CD4-positive, alpha-beta T cell (primary cell): ENCODE measurements at places on chromosomes 5 and 9. TPM values are rescaled to one million over a fixed set of nuclear protein-coding genes. Genes with fewer than 3 reads are reported as not detected.

- H3K36me3 ChIP-seq, result no peaks in the 10 kb centered on the region
- H3K4me3 ChIP-seq, result no peak overlapping the region
- no peaks in the 10 kb centered on the region for H3K4me1 ChIP-seq
- no peak for DNase-seq
Measured at GRCh38 chr5:96257904-96258303, 175.1 kb downstream of the PCSK1 start.

DNA sequence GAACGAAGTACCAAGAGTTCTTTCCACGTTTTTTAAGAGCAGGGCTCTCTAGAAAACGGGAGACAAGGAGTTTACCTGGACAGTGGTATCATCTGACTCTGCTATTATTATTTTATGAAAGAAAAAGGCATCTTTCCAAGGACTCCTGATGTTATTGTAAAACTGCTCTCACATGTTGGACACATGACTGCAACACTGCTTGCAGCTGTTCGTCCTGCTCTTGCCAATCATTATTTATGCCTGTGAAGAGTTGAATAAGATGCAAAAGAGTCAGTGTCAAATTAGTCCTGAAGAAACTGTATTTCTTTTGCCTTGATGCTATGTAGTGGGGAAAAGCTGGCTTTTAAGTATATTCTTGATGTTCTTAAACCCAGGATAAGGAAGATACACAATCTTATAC, 284.5 kb upstream of the PTGER4 start:
- H3K27ac ChIP-seq, result no peak overlapping the region
- peaks cover 10% of the 10 kb centered on the region for H3K4me1 ChIP-seq
- DNase-seq, result no peak
- no peaks in the 10 kb centered on the region for H3K27me3 ChIP-seq
- H3K36me3 ChIP-seq, result no peaks in the 10 kb centered on the region
- no peak overlapping the region for H3K4me3 ChIP-seq

ADAMTSL1 gene
- total RNA-seq, result not detected

GABRA6 gene
- not detected for total RNA-seq

DNA sequence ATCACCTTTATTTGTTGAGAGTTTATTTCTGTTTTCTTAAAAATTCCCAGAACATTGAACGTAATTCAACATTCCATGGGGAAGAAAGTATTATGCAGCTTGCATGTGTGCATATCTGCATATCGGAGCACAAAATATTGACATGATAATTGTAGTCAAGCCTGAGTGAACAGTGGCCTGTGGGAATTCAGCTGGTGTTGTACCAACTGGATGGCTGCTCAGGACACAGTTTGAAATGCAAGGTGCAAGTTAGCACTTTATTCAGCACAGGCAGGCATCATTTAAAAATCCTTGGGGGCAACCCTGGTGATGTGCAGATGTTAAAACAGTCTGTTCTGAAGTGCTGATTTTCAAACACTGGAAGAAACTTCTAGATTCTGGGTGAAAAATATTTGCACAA, 82.4 kb downstream of the CNTLN start:
- DNase-seq, result no peak
- H3K36me3 ChIP-seq, result no peaks in the 10 kb centered on the region
- no peak overlapping the region for H3K4me3 ChIP-seq
- no peak overlapping the region for H3K27ac ChIP-seq

TMEM232 gene
- total RNA-seq, result 1.1 TPM

- H3K27ac ChIP-seq, result no peak overlapping the region
Measured at GRCh38 chr5:3197304-3198073, 398.1 kb upstream of the IRX1 start.

GRCh38 chr9:86356871-86357866, 3.0 kb upstream of the TUT7 start:
- no peak overlapping the region for H3K4me3 ChIP-seq
- no peaks in the 10 kb centered on the region for H3K36me3 ChIP-seq
- H3K27ac ChIP-seq, result no peak overlapping the region
- DNase-seq, result no peak

DNA sequence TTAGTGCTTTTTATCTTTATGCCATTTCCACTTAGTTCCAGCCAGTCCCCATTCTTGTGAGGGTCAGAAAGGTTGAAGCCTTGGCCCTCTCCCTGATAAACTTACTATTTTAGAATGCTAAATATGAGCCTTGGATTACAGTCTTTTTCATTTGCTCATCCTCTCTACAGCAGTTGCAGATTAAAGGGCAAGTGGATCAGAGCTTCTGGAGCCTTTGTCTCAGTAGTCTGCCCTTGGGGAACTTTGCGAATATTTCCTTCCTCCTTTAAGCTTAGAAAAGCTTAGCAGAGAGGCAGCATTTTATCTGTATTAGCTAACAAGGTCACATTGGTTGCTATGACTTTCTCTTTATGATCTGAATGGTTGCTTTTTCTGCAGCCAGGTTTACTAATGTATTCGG, 11.5 kb downstream of the FSD1L start:
- H3K36me3 ChIP-seq, result no peaks in the 10 kb centered on the region
- H3K27ac ChIP-seq, result no peak overlapping the region
- H3K4me1 ChIP-seq, result no peaks in the 10 kb centered on the region
- H3K27me3 ChIP-seq, result no peaks in the 10 kb centered on the region
- DNase-seq, result no peak

DNA sequence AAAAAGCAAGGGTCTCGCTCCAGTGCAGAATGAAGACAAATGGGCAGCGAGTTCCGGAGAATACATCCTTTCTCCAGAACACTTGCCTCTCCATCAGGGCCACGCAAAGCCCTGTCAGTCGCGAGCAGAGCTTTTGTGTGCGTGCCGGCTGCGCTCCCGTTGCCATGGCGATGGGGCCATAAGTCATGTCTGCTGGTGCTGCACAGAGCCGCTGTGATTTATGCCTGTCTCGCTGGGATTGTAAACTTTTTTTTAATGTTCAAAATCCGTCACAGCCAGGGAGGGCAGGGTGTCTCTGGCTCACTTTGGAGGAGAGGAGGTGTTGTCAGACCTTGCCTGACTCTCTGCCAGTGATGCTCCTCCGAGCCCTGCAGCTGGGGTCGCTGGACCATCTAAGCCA, 272.7 kb downstream of the TRIM32 start:
- DNase-seq, result no peak
- H3K36me3 ChIP-seq, result no peaks in the 10 kb centered on the region
- peaks cover 6% of the 10 kb centered on the region for H3K27me3 ChIP-seq
- H3K4me3 ChIP-seq, result no peak overlapping the region

- no peaks in the 10 kb centered on the region for H3K36me3 ChIP-seq
- H3K4me1 ChIP-seq, result peaks cover 2% of the 10 kb centered on the region
- no peak overlapping the region for H3K4me3 ChIP-seq
- no peak for DNase-seq
Measured at GRCh38 chr5:86968301-86968753, 299.4 kb upstream of the RASA1 start.

DNA sequence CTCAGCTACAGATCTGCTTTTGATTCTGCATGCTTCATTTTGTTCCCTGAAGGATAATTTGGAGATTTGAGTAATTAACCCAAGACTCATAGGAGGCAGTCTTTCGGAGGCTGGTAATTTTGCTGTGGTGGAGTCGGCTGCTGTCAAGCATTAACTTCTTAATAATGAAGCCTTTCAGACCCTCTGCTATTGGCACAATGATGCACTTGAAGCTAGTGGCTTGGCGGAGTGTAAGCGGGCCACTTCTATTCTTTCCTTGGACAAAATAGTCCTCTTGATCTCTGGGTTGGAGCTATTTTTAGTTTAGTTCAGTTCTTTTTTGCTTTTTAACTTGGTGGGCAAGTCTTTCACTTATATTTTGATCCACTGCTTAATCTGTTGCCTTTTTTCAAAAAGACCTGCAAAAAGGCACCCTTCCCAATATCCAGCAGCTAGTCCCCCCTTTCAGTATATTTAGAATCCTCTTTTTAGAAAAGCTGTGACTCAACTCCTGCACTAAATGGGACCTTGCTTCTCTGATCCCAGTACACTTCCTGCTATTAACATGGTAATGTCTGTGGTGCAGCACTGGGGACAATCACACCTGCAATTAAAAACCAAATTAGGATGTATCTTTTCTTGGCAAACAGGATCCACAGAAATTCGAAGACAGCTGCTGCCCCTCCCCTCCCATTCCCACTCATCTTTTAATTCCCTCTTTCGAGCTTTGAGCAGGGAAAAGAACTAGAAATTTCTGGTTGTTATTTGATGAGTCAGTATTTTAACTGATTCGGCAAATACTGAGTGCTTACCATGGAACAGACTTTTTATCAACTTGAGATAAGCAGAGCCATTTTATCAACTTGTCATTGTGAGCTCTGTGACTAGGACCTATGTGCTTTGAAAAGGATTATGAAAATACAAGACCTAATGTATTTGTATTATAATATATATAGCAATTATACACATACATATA, 169.4 kb upstream of the ANKRD55 start:
- no peak for DNase-seq
- H3K27ac ChIP-seq, result no peak overlapping the region
- no peaks in the 10 kb centered on the region for H3K36me3 ChIP-seq
- no peaks in the 10 kb centered on the region for H3K27me3 ChIP-seq
- no peaks in the 10 kb centered on the region for H3K4me1 ChIP-seq
- no peak overlapping the region for H3K4me3 ChIP-seq

DNA sequence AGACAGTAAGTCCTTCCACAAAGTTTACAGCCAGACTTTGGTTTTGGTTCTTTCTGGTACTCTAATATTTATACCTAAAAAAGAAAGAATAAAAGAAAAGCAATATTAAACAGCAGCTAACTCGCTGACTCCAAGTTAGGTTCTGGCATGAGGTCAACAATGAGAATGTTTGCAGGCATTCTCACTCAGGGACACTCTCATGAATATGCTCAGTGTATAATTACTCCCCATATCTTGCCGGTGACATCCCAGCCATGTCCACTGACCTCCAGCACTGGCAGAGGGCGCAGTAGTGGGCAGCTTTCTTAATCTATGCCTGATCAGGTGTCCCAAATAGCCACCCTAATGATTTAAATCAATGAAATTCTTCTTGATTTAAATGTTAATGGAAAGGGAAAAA, 151.5 kb downstream of the BNC2 start:
- H3K4me1 ChIP-seq, result no peaks in the 10 kb centered on the region
- DNase-seq, result no peak
- no peaks in the 10 kb centered on the region for H3K36me3 ChIP-seq

DNA sequence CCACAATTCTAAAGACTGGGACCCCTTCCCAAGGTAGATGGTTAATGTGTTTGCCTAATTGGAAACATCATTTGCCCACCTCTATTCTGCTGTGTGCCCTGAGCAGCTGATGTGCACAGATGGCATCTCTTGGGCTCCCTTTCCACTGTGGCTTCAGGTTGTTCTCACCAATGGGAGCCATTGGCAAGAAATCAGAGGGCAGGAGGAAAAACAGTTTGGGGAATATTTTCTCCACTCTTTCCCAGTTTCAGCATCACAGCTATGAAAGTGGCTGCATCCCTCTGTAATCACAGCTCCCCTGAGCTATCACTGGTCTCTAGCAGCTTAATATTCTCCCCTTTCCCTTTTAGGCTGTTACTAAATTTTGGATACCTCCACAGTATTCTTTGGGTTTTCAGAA, 911.6 kb upstream of the SEMA6A start:
- no peak overlapping the region for H3K27ac ChIP-seq
- no peaks in the 10 kb centered on the region for H3K36me3 ChIP-seq
- H3K4me3 ChIP-seq, result no peak overlapping the region
- H3K27me3 ChIP-seq, result no peaks in the 10 kb centered on the region
- DNase-seq, result no peak

DNA sequence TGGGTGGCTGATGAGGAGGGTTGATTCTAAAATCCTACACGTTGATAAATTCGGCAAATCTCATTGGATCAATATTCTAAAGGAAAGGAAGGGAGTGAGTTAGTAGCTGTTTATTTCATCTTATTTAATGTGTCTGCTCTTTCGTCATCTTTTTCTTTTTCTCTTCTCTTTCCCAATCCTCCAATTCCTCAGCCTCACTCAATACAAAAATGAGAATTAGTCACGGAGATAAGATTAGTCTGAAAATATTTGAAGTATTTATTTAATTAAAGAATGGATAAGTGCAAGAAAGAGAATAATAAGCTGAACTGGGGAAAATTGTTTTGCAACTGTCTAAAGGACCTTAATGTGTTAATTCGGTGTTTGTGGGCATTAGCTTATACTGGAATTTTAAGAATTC, 1095.1 kb downstream of the DTWD2 start:
- H3K27ac ChIP-seq, result no peak overlapping the region
- no peaks in the 10 kb centered on the region for H3K27me3 ChIP-seq
- H3K4me3 ChIP-seq, result no peak overlapping the region
- no peaks in the 10 kb centered on the region for H3K36me3 ChIP-seq

- no peak for DNase-seq
- no peaks in the 10 kb centered on the region for H3K4me1 ChIP-seq
- no peaks in the 10 kb centered on the region for H3K36me3 ChIP-seq
- H3K27me3 ChIP-seq, result no peaks in the 10 kb centered on the region
- no peak overlapping the region for H3K27ac ChIP-seq
- no peak overlapping the region for H3K4me3 ChIP-seq
Measured at GRCh38 chr5:90955001-90955635, 396.5 kb downstream of the ADGRV1 start.

PCDHGA2 gene
- not detected for total RNA-seq

- H3K4me3 ChIP-seq, result no peak overlapping the region
- no peak overlapping the region for H3K27ac ChIP-seq
- H3K27me3 ChIP-seq, result no peaks in the 10 kb centered on the region
- no peaks in the 10 kb centered on the region for H3K36me3 ChIP-seq
- DNase-seq, result no peak
Measured at GRCh38 chr5:33379757-33380156, 61.0 kb upstream of the TARS1 start.

KCNN2 gene
- total RNA-seq, result not detected

GRCh38 chr9:121672986-121673385, 21.6 kb downstream of the DAB2IP start:
- H3K4me1 ChIP-seq, result no peaks in the 10 kb centered on the region
- no peak for DNase-seq
- no peak overlapping the region for H3K4me3 ChIP-seq
- no peak overlapping the region for H3K27ac ChIP-seq

DNA sequence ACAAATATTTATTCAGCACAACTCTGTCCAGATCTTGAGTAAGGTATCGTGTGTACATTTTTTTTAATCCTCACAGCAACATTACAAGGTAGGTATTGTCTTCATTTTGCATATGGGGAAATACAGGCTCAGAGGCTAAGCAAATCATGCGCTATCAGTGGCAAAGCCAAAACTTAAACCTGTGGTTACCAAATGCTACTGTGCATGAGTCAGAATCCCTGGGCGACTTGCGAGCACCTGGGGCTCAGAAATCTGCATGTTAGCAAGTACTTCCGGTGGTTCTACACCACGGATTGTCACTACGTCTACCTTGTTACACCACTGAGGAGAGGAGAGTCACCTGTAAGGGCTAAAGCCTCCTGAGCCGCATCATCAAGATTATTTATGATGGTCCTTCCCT, 21.3 kb downstream of the C5orf58 start:
- H3K36me3 ChIP-seq, result peaks cover 100% of the 10 kb centered on the region
- H3K4me3 ChIP-seq, result no peak overlapping the region
- H3K4me1 ChIP-seq, result peaks cover 22% of the 10 kb centered on the region
- peak overlapping the region; percentile 70 for H3K27ac ChIP-seq

- no peaks in the 10 kb centered on the region for H3K4me1 ChIP-seq
- no peak for DNase-seq
- H3K27ac ChIP-seq, result no peak overlapping the region
Measured at GRCh38 chr9:76438841-76439588, 20.0 kb upstream of the GCNT1 start.

- no peak overlapping the region for H3K4me3 ChIP-seq
- no peaks in the 10 kb centered on the region for H3K36me3 ChIP-seq
- H3K27me3 ChIP-seq, result peaks cover 4% of the 10 kb centered on the region
- DNase-seq, result no peak
- H3K27ac ChIP-seq, result no peak overlapping the region
- H3K4me1 ChIP-seq, result no peaks in the 10 kb centered on the region
Measured at GRCh38 chr9:134492281-134492691, 149.3 kb upstream of the COL5A1 start.

ZNG1A gene
- total RNA-seq, result 21.9 TPM
